ENCODE measurements at places on chromosomes 3 and 15. TPM values are rescaled to one million over a fixed set of nuclear protein-coding genes. Genes with fewer than 3 reads are reported as not detected.
A peak's percentile ranks its signal among the peaks of the same experiment; 100 is the strongest.

GRCh38 chr3:14797731-14798130, 21.0 kb upstream of the FGD5 start:
- DNase-seq: no peak

- DNase-seq: no peak
Measured at GRCh38 chr3:101898752-101899169, 49.4 kb downstream of the NFKBIZ start.

GRCh38 chr3:38454178-38454883, 641 bp downstream of the ACVR2B start:
- peak; percentile 20 for DNase-seq

DNA sequence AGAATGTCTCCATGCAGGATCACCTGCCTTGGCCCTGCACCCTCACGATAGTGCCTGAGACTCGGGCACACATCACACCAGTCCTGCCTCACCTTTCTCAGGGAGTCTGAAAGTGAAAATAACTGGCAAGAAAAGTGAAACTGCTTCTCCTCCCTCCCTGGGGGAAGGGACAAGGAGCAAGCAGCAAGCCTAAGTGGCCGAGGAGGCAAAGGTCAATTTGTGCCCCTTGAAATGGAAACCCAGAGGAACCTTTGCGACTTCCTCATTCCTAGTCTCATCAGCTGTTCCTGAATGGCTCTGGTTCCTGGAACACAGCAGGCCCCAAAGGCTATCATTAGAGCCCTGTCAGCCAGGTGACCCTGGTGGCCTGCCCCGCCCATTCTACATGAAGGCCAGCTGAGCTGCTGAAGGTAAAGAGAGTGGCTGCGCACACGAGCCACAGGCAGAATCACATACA, 28.0 kb upstream of the SLCO2A1 start:
- no peak for DNase-seq

Gene P2RY12
- total RNA-seq: not detected

Gene ANKRD63
- total RNA-seq: not detected

All from activated naive CD4-positive, alpha-beta T cell treated with anti-CD3 and anti-CD28 coated beads for 36 hours (primary cell).